ENCODE measurements at places on chromosomes 5 and 9.

DNA sequence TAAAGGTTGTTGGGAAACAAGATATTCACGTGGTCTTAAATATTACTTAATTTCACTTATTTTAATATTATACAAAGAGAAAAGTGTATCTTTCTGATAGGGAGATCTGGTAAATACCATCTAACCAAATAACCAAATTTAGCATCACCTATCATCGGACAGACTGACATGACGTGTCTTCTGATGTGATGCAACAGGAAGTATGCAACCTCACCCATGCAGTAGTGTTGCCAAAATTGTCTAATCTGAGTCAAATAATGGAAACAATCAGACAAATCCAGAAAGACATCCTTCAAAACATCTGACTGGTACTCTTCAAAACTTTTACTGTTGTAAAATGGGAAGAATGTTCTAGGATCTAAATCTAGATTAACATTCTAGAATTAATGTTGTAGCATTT lies 148.0 kb downstream of the FGF1 start:
- peak; percentile 20 for DNase-seq

- no peak for DNase-seq
Measured at GRCh38 chr9:81687521-81688261, 1.7 kb downstream of the TLE1 start.

- DNase-seq: no peak
Measured at GRCh38 chr5:137223324-137224295, 275.5 kb downstream of the SPOCK1 start.

- no peak for DNase-seq
Measured at GRCh38 chr5:142779163-142779840, 9.1 kb downstream of the ARHGAP26 start.

GRCh38 chr5:15026011-15026893 lies 154.7 kb upstream of the ANKH start:
- no peak for DNase-seq

DNA sequence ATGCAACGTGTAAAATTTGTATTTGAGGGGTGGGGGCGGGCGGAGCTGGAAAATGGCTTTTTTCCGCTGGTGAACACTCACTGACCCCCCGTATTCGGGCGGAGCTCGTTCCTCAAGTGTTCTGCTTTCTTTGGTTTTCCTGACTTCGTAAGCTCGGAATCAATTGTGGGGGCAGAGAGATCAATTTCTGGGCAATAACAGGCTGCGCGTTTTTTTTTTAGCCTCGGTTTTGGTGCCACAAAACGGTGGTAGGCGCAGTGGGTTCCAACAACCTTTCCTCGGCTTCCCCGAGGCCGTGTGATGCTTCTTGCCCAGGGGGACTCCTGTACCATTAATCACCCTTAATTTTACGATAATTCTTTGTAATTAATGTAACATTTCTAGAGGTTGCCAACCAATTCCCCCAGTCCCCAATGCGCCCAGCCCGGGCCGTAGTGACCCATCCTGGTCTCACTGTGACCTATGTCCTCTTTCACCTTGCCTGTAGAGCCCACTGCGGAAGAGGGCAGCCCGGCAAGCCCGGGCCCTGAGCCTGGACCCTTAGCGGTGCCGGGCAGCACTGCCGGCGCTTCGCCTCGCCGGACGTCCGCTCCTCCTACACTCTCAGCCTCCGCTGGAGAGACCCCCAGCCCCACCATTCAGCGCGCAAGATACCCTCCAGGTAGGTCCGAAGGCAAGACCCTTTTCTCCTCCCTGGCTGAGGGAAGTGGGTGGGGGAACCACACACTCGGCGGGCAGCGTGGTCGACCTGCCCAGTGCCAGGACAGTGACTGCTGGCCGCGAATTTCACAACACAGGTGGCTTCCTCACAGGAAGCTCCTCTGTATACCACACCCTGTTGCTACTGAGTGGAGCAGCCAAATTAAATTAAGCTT lies 3.7 kb downstream of the NR4A3 start:
- DNase-seq: no peak

GRCh38 chr9:89822996-89823395 lies 218.2 kb downstream of the GADD45G start:
- DNase-seq: no peak

GRCh38 chr5:82991059-82991458 lies 86.1 kb downstream of the TMEM167A start:
- DNase-seq: no peak

DNA sequence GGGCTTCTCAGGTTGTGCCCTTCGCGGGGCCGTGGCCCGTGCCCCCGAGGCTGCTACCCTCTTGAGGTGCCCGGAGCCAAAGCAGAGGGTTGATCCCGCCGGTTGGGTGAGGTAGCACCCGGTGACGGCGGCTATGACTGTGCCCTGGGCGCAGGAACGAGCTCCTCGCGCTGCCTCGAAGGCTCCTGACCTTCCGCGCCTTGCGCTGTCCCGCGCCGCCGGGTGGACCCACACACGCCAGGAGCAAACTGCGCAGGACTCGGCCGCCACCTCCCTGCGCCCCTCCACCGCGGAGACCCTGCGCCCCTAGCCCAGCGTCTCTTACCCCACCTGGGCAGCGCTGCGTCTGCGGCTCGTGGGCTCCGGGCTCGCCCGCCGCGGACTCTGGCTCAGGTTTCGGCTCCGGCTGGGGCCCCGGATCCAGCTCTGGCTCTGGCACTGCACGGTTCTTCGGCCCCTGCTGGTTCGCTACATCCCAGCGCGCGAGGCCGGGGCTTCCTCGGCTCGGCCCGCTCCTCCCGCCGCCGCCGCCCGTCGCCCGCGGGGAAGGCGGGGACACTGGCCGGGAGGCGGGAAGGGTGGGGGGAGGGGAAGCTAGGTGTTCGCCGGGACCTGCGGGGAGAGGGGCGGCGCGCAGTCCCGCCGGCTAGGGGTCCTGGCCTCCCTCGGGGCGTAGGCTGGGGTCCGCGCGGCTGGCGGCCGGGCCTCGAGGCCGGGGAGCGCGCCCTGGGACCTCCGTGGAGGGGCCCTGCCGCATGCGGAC lies 5.4 kb upstream of the PITX1 start:
- DNase-seq: peak; percentile 43

Measured in activated T-cell treated with anti-CD3 and anti-CD28 coated beads, Interleukin-2, amount 50 U/mL, for 72 hours (primary cell).